SK-N-SH treated with all-trans-retinoic acid at 6 μM for 48 hours (cell line): ENCODE measurements at places on chromosomes 7 and 10.

DNA sequence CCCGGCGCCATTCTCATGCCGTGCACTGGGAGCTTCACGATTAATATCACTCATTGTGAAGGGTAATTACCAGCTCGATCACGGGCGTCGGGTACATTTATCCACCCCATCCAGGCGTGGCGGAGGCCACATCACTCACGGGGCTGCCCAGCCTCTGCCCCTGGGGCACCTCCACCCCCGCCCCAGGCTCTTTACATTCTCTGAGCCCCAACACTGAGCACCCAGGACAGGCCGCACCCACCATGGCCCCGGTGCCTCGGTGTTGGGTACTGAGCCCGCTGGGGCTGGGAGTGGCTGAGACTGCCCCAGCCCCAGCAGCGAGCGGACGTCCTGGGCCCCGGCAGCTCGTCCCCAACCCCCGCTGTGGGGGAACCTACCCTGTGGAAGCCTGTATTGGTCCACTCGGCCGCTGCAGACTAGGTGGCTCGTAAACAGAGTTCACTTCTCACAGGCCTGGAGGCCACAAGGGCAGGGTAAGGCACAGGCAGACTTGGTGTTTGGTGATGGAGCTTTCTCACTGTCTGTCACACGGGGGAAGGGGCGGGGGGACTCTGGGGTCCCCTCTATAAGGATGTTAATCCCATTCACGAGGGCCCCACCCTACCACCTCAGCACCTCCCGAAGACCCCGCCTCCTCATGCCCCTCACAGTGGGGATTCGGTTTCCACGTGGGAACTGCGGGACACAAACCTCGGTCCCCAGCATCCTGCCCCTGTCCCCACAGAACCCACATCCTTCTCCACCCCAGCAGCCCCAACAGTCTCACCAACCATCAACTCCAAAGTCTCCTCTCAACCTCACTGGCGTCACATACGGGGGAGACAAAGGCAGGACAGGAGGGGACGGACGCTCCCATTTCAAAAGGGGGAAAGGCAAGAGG lies 184.1 kb downstream of the ELFN1 start:
- no peak for ATAC-seq

- ATAC-seq: peak; percentile 31; the same call in 2 of the 3 replicates
These were observed 239.6 kb downstream of the TRIL start for GRCh38 chr7:28718545-28718944.

- no peak for ATAC-seq
These were observed 402.9 kb downstream of the MAGI2 start for GRCh38 chr7:79050603-79051002.

- no peak for ATAC-seq
These were observed 10.7 kb downstream of the ZDHHC16 start for GRCh38 chr10:97456686-97457065.

DNA sequence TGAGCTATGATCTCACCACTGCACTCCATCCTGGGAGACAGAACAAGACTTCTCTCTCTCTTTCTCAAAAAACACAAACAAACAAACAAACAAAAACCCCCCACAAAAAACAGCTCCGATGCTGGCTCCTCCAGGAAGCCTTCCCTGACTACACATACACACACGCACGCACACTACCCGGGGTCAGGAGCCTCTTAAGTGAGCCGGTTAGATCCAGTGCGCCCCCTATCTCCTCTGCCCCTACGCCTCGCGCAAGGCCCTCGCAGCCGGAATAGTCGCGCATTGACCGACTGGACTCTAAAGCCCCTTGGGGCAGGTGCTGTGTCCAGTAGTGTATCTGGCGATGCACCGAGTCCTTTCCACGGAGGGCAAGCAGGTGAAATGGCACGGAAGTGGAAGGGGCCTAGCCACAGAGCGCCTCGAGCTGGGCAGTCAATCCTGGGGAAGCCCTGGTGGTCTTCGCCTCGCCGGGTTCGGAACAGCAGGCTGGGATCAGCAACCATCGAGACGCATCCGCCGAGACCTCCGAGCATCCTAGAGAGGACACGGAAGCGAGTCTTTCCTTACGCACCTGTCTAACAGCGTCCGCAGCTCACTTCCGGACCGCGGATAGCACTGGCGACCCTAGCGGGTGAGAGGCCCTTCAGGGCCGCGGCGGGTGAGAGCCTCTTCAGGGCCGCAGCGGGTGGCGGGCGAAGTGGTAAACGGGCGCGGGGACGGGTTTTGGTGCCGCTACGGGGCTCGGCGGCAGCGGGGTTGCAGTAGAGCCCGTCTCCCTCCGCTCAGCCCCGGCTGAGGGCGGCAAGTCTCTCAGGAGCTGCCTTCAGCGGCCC lies at the start of gene ZSCAN25:
Gene ZSCAN25, plus strand, starts transcription at position 588 of the 833 bp plus-strand sequence. CDS start 2,661 bp downstream, outside the sequence.
- ATAC-seq: peak; percentile 98

- ATAC-seq: no peak
These were observed 18.6 kb upstream of the ZMIZ1 start for GRCh38 chr10:79049931-79050895.

- peak; percentile 74 for ATAC-seq
These were observed 917 bp downstream of the ZNF365 start for GRCh38 chr10:62374862-62375710.

DNA sequence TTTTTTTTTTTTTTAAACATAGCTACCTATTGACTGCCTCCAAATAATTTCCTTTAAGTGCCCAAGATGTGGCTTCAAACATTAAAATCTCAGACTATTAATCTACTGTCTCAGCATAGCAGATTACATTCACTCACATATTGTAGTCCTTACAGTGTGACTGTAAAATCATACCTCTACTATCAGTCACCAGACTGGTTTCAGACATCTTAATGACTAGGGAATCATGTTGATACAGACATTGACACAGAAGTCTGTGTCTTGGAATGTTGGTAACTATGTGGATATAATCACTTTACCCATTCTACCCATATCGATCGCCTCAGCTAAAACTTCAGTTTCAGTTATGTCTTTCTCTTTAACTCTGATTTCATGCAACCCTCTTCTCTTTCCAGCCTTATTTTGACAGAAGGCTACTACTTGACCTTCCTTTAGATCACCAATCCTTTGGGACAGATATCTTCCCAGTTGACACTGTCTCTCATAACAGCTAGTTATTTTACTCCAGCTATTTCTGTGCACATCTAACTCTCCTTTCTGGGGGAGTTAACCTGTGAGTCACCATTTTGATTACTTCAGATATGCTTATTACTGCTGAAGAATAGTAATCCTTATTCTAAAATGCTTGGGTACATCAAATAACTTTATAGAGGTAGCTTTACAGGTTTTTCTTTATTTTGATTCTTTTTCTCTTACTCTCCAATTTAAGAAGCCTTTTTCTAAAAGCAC lies 7.0 kb downstream of the TNKS2 start:
- ATAC-seq: no peak

GRCh38 chr7:53965716-53966115 lies 576.5 kb upstream of the VSTM2A start:
- no peak for ATAC-seq

GRCh38 chr10:73228247-73228646 lies 18.8 kb downstream of the DNAJC9 start:
- ATAC-seq: no peak

- no peak for ATAC-seq
These were observed 91.8 kb downstream of the SH3PXD2A start for GRCh38 chr10:103763374-103764202.

DNA sequence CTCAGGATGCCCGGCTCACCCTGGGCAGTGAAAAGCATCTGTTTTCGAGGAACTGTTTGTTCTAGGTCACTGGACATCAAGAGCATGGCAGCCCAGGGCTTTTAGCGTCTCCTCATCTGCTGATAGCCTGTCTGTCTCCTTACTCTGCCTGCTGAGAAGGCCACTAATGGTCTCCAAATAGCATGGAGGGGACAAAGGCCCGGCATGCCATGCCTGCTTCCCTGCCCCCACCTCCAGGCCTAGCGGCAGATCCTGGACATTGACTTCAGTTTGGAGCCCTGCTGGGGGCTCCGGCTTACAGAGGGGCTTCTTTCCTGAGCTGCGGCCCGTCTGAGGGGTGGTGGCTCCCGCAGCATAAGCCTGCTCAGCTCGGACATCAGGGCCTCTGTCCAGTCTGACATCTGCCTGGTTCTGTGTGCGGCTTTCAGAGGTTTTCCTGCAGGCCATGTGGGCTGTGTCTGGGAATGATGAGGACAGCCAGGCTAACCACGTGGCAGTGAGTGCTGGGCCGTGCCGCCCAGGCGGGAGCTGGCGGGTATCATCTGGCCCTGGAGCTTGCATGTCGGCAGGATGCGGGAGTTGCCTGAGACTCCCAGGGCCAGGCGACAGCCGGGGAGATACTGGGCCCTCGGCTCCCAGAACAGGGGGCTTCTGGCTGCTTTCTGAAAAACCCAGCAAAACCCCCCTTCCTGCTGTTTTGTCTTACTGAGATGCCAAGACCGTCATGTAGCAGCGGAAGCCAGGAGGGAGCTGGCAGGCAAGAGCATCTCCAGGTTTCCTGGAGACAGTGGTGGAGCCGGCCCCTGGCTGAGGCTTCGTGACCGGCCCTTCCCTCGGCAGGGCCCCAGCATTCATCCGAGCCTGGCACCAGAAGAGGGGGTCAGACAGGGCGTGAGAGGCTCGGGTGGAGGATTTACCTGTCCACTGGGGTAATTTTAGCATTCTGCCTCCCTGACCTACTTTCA lies 9.2 kb downstream of the PFKFB3 start:
- peak; percentile 45; the same call in 2 of the 3 replicates for ATAC-seq

DNA sequence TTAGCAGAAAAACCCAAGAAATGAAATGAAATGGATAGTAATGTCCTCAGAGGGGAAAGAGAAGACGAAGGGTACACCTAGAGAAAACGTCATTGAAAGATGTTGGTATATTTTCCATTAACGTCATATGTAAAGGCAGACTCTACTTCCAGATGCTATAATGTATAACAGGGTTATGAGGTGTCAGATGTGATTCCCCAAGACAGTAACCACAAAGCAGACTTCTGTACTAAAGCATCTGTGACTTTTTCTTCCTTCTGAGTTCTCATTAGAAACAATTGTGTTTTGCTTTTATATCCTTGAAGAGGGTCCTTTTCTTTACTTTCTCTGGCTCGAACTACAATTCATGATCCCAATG lies 37.4 kb downstream of the LRRC72 start:
- no peak; the same call in none of the 3 replicates for ATAC-seq

DNA sequence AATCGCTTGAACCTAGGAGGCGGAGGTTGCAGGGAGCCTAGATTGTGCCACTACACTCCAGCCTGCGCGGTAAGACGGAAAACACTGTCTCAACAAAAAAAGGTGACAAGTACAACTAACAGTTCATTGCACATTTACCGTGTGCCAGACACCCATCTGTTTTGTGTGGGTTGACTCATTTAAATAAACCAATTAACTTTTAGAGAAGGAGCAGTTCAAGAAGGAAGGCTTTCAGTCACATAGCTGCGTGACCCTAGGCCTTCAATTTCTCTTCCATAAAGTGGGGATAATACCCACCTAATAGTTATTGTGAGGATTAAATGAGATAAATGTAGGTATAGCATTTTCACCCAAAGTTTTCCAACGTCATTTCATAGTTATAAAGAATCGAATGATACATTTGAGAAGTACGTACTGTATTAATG lies 52.3 kb upstream of the KDM7A start:
- no peak for ATAC-seq

GRCh38 chr10:102564209-102564834 lies 60.5 kb downstream of the SUFU start:
- no peak for ATAC-seq

GRCh38 chr7:39952374-39952773 lies 2.3 kb downstream of the CDK13 start:
- ATAC-seq: no peak

DNA sequence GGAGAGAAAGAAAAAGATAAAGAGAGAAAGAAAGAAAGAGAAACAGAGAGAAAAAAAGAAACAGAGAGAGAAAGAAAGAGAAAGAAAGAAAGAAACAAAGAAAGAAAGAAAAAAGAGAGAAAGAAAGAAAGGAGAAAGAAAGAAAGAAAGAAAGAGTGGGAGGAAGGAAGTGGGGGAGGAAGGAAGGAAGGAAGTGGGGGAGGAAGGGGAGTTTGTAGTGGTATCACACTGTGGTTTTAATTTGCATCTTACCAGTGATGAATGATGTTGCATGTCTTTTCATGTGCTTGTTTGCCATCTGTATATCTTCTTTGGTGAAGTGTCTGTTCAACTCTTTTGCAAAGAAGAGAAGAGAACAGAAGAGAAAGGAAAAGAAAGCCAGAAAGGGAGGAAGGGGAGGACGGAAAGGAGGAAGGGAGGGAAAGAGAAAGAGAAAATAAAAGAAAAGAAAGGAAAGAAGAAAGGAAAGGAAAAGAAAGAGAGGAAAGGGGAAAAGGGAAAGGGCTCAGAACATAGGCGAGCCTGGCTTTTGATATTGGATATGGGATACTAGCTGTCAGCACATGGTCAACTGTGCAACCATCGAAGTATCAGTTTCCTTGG lies 79.2 kb upstream of the FRMD4A start:
- ATAC-seq: no peak

DNA sequence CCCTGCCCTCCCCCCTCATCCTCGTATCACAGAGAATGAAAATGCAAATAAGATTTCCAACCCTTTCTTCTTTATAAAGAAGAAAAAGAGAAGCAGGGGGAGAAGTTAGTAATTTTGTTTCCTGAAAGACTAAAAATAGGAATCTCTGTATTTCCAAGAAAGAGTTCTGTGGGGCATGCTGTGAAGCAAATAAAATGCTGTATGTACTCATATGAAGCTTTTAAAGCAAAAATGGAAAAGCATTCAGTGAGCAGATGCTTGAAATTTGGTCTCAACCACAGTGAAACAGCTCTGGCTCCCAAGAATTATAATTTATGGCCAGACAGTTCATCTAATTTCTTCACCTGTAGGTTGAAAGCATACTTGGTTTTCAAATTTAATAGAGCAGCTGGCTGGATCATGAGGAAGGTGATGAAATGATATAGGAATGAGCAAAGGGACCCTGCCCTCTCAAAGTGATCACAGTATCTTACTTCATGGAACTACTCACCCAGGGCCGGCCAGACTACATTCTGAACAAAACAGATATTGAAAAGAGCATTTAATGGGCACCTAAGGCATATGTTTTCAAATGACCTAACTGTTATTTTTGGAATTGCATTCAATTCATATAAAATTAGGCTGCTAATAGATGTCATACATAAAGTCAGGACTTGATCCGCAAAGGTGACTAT lies 31.4 kb downstream of the SVIL start:
- ATAC-seq: no peak

DNA sequence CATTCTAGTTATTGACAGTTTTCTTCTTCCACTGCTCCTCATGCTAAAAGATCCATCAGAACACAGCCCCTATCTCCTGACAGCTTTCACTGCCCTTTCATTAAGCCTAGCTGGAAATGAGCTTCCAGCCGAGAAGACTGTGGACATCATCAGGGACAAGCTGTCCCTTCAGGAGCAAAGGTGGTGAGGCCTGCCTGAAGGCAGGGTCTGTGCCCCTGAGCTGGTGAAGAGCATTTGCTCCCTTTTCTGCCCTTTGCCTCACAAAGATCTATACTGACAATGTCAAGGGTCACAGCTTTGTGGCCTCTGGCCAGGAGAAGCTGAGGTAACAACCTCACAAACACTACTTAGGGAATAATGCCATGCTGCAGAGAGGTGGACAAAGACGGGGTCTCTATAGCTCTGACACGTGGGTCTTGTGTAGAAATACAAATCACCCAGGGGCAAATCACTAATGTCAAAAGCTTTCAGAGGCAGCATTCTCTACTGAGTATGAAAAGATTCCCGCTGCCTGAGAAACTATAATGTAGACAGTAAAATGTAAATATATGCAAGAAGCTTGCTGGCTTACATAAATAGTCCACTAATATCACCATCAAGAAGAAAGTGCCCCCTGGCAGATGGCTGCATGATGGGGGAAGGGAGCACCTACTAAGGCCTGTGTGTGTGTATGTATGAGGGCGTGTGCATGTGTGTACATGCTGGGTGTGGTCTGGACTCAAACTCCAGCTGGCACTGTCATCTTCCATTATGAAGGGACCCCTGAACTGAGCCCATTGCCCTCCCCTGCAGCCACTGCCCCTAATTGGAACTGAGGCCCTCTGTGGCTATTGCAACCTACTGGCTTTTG lies 55.8 kb downstream of the HBP1 start:
- ATAC-seq: no peak
